ENCODE measurements at places on chromosomes 2 and 18.

GRCh38 chr2:100248971-100249370 lies 73.3 kb downstream of the LONRF2 start:
- no peak for DNase-seq

DNA sequence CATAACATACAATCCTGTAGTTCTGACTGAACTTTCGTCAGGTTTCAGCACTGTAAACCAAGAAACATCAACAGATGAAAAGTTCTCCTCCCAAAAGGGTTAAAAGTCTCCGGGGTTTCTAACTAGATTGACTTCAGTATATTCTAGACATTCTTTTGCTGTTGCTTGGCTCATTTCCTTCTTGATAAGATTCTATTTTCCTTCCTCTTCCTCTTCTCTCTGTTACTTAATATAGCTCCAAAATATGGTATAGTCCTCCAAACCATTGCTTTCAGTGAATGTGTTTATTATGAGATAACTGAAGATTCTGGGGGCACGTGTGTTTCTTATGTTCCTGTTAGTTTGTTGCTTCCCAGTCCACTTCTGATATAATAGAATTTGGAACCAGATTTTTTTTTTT lies 46.4 kb upstream of the MAP4K3 start:
- no peak for DNase-seq

DNA sequence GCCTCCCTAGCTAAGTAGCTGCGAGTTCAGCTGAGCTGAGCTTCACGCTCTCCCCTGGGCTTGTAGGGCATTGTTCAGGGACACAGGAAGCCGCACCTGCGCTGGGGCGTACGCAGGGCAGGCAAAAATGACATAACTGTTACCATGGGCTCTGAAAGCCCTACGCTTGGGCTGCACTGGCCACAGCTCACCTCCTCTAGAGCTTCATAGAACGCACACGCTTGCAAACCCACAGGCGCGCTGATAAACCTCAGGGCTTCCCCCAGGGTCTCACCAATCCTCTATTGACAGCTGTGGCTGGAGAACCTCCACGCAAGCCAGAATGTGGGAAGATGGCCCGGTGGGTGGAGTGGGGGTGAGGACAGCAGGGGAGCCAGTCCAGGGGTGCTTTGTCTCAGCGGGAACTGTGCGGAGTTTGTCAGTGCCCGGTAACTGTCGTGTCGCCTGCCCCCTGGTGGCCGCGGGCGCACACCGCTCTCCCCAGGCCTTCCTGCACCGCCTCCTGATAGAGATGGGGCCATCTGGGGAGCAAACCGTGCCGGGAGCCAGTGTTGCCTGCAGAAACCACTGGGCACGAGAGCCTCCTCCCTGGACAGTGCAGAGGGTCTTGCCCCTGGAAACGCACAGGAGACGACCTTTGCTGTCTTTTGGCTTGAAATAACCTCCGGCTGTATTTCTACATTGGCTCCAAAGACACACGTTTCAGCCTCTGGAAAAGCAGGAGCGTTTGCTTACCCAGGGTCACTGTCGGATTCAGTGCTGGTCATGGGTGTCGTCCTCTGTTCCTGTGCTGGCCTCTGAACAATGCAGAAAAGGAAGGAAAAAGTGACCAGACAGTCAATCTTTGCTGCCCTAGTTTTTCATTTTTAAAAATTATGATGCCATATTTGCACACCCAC lies 17.0 kb upstream of the CIDEA start:
- peak; percentile 75 for DNase-seq

GRCh38 chr2:40827392-40827791 lies 375.5 kb upstream of the SLC8A1 start:
- no peak for DNase-seq

DNA sequence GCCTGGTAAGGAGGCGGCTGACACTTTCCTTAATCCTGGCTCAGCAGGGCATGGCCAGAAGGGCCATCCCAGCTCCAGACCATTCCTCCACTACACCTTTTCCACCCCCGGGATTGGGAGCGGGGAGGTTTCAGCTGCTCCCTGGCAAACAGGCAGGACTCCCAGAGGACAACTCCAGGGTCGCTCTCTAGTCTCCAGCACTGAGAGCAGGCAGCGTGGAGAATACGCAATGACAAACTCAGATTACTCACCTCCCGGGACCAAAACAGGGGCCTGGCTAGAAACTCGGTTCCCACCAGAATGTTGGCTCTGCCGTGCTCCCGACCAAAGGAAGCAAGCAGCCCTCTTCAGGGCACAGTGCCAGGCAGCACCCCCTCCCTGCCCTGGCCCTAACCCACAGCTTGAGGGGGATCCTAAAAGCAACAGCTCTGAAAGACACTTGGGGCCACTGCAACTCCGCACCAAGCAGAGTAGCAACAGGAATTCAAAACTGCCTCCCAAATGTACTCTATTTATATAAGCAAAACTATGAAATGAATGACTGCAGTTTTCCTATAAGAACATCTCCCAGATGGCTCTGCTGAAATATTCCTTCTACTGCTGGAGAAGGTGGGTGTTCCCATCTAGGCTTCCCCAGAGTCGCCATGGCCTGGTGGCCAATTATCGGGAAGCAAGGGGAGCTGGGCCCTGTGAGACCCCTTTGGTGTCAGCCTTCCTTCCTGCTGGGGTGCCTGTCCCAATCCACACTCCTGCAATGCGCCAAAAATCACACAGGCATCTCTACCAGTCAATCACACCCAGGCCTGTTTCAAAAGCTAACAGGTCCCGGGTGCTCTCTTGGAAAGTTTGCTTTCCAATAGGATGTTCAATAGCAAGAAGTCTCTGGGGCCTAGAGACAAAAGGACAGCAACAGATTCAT lies 61.2 kb upstream of the POMC start:
- no peak for DNase-seq

GRCh38 chr2:72674982-72675915 lies 150.6 kb downstream of the EXOC6B start:
- DNase-seq, result no peak

DNA sequence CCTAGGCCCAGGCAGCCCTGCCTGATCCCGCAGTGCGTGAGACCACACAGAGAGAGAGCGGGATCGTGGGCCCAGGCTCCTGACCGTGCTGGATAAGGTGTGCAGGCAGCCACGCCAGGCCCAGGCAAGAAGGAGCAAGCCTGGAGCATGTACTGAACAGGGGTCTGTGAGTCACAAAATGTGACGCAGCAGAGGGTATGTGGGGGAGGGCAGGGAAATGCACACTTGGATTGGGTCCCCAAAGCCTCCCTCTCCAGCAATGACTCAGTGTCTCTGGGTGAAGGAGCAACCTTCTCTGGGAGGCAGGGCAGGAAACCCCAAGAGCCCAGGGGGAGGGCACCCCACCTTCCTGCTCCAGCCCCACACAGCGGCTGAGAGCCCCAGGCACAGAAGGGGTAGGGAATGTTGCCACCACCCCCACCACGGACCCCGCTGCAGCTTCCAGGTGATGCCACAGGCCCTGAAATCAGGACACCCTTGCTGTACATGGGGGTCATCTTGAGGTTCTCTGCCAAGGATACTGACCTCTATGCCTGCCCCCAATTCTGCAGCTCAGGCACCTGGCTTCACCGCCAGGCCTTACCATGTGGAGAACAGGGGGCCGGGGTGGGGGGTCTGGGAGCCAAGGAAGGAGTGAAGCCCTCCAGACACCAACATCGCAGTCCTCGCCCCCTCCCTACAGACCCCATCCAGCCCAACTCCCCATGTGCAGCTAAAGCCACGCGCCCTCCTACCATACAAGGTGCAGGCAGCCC lies 1.3 kb upstream of the GPC1 start:
- DNase-seq, result no peak

GRCh38 chr18:22098563-22098989 lies 70.8 kb upstream of the GATA6 start:
- peak; percentile 51 for DNase-seq

- DNase-seq, result no peak
Measured at GRCh38 chr2:70381235-70381634, 79.4 kb upstream of the FAM136A start.

GRCh38 chr2:137002896-137003295 lies 237.6 kb downstream of the THSD7B start:
- no peak for DNase-seq

- no peak for DNase-seq
Measured at GRCh38 chr2:160477032-160477431, 16.6 kb downstream of the RBMS1 start.

DNA sequence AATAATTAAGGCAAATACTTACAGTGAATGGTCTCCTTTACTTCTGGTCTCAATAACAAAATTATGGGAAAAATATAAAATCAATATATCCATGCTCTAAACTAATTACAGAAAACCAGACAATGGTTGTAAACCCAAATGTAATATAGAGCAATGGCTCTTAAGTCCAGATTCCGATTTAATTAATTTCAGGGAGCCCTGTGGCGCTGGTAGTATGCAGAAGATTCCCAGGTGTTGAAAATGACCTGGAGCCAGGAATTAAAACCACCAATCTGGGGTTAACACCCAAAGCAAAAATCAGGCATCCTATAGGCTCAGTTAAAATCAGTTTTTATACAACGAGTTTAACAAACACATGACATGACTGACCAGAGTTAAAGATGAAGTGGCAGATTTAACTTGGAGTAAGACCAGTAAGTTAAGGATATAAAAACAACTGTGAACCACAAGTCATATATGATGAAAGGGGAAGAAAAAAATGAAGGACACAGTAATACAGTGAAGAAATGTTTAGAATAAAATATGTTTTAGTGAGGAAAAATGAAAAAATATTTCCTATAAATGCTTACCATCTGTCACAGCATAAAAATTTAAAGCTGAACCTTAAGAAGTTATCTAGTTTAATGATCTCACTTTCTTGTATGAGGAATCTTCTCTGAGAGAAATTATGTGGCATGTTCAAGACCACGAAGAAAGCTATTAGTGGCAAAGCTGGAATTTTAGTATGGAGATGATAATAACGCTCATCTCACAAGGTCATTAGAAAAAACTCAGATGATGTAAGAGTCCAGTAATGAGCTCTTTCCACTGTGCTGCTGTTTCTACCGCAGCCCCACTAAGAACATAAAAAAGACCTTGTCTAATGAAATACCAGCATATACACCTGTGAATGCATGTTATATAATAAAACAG lies 45.8 kb upstream of the FLACC1 start:
- no peak for DNase-seq

- DNase-seq, result peak; percentile 23
Measured at GRCh38 chr2:183543731-183544130, 419.5 kb downstream of the NUP35 start.

DNA sequence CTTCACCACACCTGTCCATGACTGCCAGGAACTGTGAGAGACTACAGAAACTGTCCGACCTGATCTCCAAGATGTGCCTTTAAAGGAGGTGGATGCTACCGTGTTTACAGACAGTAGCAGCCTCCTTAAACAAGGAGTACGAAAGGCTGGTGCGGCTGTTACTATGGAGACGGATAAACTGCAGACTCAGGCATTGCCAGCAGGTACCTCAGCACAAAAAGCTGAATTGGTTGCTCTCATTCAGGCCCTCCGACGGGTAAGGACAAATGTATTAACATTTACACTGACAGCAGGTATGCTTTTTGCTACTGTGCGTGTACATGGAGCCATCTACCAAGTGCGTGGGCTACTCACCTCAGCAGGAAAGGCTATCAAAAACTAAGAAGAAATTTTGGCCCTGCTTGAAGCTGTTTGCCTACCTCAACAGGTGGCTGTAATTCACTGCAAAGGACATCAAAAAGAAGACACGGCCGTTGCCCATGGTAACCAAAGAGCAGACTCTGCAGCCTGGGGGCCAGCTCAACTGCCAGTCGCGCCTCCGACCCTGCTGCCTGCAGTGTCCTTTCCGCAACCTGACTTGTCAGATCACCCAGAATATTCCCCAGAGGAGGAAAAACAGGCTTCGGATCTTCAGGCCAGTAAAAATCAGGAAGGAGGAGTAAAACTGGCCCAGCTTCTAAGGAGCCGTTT lies 30.9 kb downstream of the SKA1 start:
- no peak for DNase-seq

GRCh38 chr2:43131051-43131889 lies 95.1 kb downstream of the ZFP36L2 start:
- DNase-seq, result peak; percentile 91

- DNase-seq, result no peak
Measured at GRCh38 chr18:75071866-75072671, 136.9 kb downstream of the PTGR3 start.

DNA sequence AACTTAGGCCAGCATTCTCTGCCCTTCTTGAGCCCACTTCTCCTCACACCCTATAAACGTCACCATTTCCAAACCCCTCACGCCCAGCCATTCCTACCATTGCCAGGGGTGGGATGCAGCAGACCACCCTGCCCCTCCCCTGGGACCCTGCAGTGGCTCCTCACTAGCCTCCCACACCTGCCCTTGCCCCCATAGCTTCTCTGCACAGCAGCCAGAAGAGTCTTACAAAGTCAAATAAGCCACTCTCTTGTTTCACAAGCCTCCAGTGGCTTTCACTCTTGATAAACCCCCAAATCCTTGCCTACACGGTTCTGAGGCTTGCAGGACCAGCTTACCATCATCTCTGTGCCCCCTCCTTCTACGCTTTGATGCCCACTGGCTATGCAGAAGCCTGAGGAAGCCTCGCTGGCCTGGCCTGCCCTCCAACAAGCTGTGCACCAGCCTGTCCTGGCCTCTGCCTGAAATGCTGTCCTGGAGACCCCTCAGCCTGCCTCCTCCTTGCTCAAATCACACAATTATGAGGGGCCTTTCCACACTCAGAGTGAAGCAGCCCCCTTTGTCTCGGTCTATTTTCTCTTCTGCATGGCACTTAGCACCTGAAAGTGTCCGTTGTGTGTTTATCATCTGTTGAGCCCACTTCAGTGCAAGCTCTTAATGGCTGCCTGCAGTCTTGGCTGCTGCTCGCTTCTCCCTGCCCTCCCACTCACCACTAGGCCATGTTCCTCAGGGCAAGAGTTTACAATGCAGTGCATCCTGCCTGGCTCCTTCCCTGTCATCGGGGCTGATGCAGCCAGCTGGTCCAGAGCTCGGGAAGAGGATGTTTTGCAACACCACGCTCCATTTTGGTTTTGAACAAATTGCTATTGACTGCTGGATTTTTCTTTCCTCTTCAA lies 82.6 kb upstream of the RGPD5 start:
- DNase-seq, result no peak

GRCh38 chr18:49920731-49921130 lies 107.4 kb upstream of the ACAA2 start:
- DNase-seq, result no peak

DNA sequence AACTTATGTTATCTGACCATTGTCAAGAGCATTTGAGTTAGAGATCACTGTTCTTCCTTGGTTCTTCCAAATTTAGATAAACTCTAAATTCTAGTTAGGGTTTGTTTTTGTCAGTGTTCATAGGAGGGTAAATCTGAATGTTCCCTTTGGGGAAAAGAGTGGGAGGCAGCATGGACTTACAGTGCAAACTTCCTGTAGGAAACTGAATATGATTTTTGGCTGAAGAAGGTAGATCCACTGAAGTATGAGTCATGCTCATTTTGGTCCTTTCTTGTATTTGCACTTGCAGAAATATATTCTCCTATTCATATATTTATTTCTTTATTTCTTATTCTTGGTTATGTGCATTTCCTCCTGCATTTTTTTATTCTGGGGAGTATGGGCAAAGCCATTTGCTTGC lies 27.3 kb downstream of the CCDC85A start:
- no peak for DNase-seq

DNA sequence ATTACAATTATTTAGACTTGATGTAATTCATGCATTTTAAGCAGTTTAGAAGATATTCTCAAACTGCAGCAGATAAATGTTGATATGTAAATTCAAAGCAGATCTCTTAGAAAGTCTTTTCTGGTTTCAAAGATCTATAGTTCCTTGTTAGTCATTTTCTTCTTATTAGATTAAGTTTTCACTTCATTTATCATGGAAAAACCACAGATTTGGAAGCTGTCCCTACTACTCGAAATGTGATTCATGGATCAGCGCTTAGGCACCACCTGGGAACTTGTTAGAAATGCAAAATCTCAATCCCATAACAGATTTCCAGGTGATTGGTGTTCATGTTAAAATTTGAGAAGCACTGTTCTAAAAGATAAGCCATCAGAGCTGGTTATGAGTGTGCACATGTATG lies 92.8 kb upstream of the CDH2 start:
- no peak for DNase-seq
